Activated T-helper 9 cell treated with anti-CD3 and anti-CD28 coated beads, Interleukin-2, amount 50 U/mL, for 16 hours (primary cell): ENCODE measurements at places on chromosomes 1 and 21.

DNA sequence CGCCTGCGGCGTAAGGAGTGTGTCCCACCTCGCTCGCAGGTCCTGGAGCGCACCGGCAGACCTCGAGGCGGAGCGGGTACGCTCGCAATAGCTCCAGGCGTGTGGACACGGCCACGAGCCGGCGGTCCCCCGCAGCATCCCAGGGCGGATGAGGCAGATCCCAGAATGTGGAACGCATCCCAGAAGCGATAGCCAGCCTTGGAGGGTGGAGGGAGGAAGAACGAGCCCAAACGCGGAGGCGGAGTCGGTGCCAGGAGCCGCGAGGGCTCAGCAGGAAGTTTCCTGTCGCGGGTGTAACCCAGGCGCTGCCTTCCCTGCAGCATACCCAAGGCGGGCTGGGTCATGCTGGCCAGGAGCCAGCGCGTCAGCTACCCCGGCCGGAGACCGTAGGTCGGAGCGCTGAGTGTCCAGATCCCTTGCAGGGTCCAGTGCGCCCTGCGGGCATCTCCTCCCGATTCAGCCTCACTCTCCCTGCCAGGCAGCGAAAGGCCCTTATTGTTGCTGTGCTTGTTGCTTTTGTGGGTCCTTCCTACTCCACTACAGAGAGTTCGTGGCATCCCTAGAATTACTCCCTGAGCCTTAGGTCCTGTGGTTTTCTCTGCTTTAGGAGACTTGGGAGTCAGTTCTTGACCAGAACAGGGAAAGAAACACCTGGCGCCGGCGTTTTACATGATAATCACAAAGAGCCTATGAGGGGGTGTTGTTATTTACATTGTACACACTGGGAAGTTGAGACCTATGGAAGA lies 27.7 kb downstream of the STYXL2 start:
- no peak for DNase-seq

DNA sequence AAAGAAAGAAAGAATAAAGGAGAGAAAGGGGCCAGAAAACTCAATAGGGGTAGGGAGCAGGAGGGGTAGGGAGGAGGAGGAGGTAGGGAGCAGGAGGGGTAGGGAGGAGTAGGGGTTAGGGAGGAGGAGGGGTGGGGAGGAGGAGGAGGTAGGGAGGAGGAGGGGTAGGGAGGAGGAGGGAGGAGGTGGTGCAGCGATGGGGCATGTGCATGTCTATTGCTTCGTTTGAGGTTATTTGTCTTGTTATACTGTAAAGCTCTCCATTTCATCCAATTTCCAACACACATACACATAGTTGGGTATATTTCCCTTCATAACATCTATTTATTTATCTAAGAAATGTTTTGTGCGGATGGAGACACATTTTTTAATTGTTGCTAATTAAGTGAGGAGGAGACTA lies 19.7 kb downstream of the RGS1 start:
- DNase-seq, result no peak

DNA sequence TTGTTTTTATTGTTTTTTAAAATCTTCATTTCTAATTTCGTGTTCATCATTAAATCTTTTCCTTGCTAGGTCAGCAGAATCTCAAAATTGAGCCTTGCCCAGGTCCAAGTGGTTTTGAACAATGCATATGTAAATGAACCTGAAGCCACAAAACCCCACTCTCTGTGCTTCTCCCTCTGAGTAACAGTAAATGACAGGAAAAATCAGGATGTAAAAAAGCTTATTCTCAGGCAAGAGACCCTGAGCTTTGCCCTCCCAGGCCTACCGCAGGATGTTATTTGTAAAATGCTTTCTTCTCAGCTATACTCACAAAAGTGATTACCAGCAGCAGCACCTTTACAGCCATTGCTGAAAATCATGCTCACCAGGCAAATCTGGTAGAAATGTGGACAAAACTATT lies 47.6 kb downstream of the TYW3 start:
- DNase-seq, result no peak

DNA sequence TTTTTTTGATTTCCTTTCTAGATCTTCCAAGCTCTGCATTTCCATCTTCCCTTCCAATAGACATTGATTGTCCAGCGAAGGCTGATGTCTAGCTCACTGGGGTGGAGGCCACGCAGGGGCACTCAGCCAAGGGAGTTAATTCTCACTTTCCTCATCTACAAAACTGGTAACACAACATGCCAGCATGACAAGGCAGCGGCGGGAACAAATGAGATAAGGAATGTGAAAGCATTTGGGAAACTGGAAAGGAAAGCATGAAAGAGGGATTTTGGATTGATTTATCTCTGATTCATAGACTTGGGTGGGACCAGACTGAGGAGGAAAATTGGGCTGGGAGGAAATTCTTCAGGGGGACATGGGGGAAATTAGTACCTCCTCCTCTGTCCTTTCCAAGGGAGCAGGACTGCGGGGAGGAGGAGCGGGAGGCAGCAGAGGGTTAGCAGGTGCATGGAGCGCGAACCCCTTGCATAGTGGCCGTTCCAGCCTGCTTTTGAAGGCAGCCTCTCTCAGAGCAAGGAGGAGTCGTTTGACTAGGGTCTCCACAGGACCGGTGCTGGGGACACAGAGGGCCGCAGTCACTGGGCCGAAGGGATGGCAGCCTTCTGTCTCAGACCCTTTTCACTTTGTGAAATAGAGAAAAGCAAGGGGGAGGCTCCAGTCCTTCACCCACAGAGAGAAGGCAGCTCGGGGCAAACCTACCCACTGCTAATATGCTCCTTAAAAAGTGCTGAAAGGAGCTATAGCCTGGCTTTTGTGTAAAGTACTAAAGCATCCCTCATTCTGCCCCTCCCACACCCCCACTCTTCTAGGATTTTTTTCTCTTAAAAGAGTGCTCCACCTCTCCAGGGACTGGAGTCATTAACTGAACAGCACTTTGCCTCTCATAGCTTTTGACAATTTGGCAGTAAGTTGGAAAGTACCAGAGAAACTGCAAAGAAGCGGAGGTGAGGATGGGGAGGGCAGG lies 89.2 kb downstream of the PLXNA2 start:
- no peak for DNase-seq

DNA sequence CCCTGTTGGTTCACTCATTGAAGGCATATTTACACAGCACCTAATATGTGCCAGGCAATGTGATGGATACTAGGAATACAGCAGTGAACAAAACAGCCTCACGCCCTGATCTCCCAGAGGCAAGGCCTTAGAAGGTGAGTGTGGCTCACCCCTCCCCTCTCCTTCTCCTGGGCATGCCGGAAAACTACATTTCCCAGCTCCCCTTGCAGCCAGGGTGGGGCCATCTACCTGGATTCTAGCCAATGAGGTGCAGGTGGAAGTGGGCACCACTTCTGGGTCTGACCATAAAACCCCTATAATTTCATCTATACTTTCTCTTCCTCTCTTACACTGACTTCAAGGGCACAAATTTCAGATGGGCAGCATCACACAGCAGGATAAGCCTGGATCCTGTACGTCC lies 63.8 kb downstream of the FBXO2 start:
- DNase-seq, result no peak

GRCh38 chr1:117890452-117890851 lies 39.0 kb downstream of the GDAP2 start:
- DNase-seq, result no peak

DNA sequence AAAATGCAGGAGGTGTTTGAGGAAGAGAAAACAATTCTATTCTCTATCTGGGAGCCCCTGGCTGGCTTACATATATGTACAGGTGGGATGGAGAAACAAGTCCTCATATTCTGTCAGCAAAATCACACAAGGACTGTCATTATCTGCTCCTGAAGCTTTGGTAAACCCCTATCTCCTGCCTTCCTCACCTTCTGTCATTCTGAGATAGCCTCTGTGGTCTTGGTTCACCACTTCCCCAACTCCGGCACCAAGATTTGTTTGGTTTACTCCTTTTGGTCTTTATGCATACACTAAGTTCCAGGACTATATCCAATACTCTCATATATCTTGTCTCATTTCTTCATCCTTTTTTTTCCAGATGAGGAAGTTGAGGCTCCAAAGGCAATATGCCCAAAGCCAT lies 551.1 kb downstream of the PLPP3 start:
- no peak for DNase-seq

GRCh38 chr1:202249846-202250245 lies 56.2 kb downstream of the LGR6 start:
- DNase-seq, result no peak

DNA sequence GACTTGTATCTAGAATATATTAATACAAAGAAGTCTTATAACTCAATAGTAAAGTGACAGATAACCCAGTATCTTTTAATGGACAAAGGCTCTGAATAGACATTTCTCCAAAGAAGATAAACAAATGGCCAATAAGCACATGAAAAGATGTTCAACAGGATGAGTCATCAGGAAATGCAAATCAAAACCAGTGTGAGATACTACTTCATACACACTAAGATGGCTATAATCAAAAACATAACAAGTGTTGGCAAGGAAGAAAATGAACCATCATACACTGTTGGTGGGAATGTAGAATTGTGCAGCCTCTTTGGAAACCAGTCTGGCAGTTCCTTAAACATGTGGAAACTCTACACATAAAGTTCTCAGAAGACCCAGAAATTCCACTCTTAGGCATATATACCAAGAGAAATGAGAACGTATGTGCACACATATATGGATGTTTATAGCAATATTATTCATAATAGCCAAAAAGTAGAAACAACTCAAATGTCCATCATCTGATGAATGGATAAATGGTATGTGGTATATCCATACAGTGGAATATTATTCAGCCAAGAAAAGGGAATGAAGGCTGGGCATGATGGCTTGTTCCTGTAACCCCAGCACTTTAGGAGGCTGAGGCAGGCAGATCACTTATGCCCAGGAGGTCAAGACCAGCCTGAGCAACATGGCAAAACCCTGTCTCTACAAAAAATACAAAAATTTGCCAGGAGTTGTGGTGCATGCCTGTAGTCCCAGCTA lies 9.9 kb upstream of the MPL start:
- DNase-seq, result no peak

GRCh38 chr1:184022668-184023067 lies 14.9 kb downstream of the COLGALT2 start:
- DNase-seq, result no peak

DNA sequence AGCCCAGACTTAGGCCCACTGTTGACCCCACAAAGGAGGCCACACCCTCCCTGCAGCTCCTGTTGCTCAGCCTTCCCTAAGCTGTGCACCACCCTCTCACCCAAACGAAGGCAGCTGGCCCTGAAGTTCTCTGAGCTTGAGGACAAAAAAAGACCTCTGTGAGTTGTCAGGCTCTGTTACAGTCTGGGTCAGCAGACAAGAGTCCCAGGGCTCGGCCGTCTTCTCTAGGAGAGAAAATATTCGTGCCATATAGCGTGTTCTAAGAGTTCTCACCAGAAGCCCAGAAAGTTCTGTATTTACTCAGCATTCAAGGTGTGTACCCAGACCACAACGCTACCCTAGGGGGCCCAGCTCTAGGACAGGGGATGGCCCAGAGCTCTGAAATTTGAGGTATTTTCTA lies 25.5 kb upstream of the LYST start:
- no peak for DNase-seq

DNA sequence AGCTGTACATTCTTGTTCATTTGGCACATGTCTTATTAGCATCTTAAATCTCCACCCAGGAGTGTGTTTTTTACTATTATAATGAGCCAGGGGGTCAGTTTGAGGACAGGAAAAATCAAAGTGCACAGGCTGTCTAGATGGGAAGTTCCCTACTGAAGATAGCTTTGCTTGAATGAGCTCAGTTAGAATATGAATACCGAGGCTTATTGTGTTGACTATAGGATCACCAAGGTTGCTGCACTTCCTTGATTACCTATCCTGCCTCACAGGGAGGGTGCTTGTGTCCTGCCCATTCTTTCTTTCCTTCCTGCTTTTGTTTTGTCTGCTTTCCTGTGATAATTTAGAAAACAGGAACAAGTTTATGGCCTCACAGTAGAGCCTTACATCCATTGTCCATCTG lies 16.3 kb downstream of the PHGDH start:
- DNase-seq, result no peak

DNA sequence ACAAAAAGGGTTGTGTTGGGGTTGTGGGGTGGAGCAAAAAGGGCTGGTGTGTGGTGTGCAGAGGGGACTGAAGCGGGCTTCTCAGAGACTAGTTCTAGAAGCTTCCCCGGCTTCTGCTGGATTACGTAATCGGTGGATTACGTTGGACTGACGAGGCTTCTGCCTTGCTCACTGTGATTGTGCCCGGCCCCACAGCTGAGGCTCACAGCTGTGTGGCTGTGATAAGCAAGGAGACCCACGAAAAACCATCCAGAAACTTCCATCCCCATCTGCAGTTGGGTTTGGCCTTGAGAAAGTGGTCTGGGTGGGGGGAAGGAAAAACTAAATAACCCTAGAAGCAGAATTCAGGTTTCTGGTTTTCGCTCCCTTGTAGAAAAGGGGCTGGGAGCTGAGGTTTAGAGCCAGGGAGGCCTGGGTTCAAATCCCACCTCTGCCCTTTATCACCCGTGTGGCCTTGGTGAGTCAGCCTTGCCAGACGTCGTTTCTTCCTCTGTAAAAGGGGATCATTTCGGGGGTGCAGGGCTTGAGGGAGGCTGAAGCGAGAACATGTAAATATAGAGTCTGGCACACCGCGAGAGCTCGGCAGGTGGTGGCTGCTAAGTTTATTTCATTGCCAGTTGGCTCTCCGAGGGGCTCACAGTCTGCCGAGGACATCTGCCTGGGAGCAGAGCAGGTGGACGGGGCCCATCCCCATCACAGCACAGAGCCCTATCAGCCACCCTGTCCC lies 30.4 kb upstream of the DISP3 start:
- no peak for DNase-seq

- no peak for DNase-seq
Measured at GRCh38 chr1:182495693-182496092, 45.7 kb downstream of the RGSL1 start.

DNA sequence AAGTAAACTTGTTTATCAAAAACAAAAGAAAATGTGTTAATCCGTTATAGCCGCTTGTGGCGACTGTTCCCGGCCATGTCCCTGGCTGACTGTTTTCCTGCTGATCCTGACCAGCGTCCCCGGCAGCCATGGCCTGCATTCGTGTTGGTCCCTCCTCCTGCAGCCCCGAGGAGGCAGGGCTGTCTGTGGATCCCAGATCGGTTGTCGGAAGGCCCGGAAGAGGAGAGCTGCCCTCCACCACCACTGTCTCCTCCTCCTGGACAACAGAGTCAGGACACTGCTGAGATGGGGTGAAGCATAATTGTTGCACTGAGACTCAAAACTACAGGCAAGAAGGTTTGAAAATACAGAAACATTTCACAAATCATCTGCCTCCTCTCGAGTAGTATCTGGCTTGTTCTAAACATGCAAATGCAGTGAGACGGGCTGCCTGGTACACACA lies 3.6 kb upstream of the MXRA8 start:
- DNase-seq, result no peak

DNA sequence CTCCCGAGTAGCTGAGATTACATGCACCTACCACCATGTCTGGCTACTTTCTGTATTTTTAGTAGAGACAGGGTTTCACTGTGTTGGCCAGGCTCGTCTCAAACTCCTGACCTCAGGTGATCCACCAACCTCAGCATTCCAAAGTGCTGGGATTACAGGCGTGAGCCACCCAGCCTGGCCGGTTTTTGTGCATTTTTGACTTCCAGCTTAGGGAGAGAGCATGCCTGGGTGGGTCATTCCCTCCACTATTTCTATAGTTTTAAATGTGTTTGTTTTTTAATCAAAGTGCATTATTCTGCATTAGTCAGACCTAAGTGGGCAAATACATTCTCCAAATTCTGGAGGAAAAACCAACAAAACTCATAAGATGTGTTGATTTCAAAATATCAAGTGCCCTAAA lies 207.4 kb upstream of the NRIP1 start:
- no peak for DNase-seq

- no peak for DNase-seq
Measured at GRCh38 chr1:245481261-245481660, 326.5 kb downstream of the KIF26B start.
